Effector CD4-positive, alpha-beta T cell (primary cell): ENCODE measurements at places on chromosomes 1 and 21.

DNA sequence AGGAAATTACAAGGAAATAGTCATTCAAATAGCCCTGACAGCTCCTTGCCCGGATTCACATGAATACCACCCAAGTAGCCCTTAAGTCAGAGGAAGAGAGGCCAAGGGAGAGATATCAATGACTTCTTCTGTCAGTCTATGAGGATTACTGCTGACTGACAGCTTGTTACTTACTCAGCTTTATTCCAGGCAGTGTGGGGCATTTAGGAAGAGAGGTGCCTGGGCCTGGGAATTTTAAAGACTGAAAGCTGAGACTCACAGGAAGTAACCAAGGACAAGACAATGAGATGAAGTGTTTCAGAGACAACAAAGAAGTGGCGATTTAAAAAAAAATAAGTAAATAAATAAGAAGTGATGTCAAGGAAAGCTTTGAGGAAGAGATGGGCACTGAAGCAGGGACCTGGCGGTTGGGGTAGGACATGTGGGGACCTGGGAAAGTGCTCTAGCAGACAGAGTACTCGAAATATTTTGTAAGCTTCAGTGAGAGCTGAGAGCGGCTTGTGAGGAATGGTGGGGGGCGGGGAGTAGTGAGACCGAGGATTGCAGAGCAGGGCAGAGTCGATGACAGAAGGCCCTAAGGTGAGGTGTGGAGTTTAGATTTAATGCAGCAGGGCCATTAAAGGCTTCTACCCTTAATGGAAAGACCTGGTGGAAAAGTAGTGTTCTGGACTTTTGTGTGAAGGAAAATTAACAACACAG, 58.9 kb downstream of the ST3GAL3 start:
- DNase-seq: no peak

GRCh38 chr1:36855699-36856494, 178.4 kb downstream of the GRIK3 start:
- DNase-seq: no peak

GRCh38 chr1:209266590-209267205, 316.8 kb upstream of the CAMK1G start:
- no peak for DNase-seq

DNA sequence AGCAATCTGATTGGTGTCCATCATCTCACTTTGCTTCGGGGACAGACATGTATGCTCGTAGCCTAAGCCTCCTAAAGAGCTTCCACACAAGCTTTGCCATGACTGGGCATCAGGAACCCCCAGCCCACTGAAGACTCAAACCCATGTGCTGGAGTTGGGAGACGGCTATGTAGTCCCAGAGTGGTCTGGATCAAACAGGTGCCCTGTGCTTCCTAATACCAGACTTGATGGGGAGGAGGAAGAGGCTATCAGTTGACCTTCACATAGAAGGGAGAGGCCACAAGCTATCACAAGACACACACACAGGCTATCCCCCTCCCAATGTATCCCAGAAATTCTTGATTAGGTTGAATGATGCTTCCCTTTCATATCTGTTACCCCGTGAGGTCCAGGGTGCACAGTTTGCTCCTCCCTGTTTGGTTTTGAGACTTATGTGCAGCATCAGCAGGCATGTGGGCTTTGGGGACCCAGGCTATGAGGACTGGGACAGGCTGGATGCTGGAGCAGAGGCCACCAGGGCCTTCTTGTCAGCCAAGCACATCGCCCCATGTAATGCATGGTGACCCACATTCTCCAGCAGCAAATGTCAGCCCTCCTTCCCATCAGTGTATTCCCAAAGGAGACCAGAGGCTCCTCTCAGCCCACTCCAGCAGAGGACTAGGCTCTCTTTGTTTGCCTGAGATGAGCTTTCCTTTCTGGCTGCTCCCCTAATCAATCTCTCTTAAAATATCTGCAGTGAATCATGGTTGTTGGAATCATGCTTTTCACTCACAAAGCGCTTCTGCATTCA, 159.8 kb downstream of the GRIK3 start:
- DNase-seq: no peak

- DNase-seq: no peak
These were observed 52.0 kb upstream of the ADAR start for GRCh38 chr1:154659823-154660592.

- DNase-seq: no peak
These were observed 64.3 kb upstream of the ZC3H12A start for GRCh38 chr1:37410105-37410504.

- no peak for DNase-seq
These were observed 632.0 kb downstream of the SMYD3 start for GRCh38 chr1:245874942-245875580.

- no peak for DNase-seq
These were observed 119.8 kb downstream of the SIK1 start for GRCh38 chr21:43306911-43307676.

- no peak for DNase-seq
These were observed 1208.7 kb downstream of the BRINP3 start for GRCh38 chr1:189269011-189269410.

DNA sequence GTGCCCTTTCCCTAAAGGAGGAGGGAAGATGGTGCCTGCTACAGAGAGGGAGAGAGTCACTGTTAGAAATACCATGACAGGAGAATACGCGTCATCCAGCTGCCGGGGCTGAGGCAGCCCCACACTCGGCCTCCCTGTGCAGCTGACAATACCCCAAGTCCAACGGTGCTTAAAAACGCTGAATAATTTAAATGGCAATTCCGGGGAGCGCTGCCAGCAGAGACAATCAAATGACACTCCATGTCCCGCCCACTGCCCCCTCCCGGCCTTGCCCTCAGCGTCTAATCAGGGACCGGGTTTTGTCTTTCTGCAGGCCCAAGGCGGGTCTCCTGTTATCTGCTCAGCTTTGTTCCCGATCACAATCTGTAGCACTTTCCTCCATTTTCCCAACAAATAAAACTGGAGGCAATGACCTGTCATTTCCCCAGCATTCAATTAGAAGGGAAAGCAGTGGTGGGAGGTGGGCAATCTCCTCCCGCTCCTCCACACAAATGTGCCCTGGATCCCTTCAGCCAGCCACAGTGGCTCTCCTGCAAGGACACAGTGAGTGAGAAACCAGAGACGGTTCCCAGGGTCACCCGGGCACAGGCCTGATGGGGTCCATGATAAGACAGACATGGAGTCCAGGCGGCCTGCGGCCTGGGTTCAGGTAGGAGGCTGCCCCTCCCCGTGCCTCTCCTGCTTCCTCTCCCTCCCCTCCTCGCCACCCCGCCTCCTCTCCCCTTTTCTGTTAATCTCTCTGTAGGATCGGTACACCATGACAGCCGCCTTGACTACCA, 42.7 kb upstream of the AJAP1 start:
- no peak for DNase-seq

GRCh38 chr1:51565009-51565408, 45.9 kb upstream of the EPS15 start:
- no peak for DNase-seq

- no peak for DNase-seq
These were observed 5.2 kb upstream of the TMEM183A start for GRCh38 chr1:203001986-203002385.

DNA sequence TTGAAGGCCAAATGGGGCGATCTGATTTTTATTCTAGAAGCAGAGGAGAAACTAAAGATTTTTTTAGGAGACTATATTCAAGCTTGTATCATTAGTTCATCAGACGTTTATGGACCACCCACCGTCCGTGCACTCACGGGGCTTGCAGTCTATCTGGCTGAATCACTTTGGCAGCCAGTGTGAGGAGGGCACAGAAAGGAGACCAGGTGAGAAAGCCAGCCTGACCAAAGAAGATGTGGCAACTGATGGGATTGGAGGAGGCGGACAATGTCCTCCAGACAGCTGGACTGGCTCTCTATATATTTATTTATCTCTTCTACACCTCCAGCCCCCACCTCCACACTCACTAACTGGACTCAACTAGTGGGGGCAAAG, 822 bp upstream of the ELOVL1 start:
- no peak for DNase-seq

DNA sequence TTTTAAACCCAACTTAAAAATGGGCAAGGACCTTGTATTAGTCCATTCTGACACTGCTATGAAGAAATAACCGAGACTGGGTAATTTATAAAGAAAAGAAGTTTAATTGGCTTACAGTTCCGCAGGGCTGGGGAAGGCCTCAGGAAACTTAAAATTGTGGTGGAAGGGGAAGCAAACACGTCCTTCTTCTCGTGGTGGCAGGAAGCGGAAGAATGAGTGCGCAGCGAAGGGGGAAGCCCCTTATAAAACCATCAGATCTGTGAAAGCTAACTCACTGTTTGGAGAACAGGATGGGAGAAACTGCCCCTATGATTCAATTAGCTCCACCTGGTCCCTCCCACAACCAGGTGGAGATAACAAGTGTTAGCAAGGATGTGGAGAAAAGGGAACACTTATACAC, 237.7 kb downstream of the SEC16B start:
- DNase-seq: no peak

DNA sequence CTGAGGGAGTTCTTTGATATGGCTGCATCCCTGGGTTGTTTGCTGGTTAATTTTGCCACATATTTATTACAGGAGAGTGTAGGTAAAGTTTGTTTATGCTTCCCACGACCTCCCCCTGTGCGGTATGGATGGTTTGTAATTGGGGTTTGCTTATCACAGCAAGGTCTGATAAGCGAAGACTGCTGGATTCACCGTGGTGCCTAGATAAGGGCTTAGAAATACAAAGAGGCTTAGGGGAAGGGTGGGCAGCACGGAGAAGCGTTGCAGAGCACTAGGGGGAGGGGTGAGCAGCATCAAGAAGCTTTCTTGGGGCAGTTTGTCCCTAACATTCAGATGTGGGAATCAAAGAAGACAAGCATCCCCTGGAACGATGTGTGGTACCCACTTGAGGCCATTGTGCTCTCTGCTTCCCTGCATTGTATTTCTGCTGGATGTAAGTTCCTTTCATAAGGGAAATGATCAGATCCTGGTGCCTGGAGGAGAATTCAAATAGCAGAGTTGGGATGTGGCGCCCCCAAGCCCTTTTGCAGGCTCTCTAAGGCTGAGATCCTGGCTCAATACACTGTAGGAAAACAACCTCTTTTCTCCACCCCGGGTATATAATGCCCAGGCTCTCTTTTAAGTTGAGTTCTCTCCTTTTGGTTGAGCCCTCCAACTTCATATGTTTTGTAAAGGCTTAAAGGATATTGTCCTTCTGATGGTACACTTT, 598.1 kb upstream of the ADGRL4 start:
- no peak for DNase-seq

DNA sequence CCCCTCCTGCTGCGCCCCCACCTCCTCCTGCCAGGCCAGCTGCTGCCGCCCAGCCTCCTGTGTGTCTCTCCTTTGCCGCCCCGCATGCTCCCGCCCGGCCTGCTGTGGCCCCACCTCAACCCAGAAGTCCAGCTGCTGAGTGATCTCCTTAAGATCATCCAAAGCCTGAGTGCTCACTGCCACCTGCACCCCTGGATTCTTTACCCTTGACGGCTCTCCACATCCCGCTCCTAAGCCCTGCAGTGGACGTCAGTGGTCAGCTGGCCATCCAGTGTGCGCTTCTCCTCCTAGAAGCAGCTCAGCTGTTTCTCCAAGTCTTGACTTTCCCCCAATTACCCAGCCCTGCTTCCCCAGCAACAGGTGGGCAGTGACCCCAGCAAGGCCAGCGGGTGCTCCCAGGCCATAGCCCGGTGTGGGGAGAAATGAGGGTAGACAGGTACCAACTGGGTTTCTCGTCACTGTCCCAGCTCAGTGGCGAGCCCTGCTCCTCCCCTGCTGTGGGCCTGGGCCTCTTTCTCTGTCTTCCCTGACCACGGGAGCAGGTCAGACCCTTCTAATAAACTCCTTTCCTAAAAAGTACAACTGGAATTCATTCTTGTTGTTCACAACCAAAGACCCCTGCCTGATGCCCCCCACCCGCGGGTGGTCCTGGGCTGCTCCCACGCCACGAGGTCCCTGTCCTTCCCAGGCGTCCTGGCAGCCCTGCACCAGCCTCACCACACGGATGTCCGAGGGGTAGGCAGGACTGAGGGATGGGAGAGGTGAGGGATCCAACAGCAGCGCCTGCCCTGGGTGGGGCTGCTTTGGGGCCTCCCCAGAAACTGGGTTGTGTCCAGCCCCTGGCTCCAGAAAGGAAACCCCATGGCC, 1.4 kb downstream of the KRTAP10-7 start:
- DNase-seq: no peak

- DNase-seq: no peak
These were observed 3.1 kb downstream of the TNNT2 start for GRCh38 chr1:201374364-201374763.

DNA sequence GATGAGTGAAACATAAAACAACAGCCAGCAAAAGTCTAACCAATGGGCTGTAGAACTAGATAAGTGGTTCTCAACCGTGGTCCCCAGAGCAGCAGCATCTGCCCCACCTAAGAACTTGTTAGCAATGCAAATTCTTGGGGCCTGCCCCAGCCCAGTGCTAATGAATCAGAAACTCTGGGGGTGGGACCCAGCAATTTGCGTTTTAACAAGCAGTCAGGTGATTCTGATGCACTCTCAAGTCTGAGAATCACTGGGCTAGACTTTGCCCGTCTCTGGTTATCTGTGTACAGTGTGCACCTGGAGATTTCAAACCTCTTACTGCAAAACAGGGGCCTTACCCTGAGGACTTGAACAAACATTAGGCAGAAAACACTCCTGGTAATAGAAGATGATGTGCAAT, 66.5 kb downstream of the PLXNA2 start:
- no peak for DNase-seq

DNA sequence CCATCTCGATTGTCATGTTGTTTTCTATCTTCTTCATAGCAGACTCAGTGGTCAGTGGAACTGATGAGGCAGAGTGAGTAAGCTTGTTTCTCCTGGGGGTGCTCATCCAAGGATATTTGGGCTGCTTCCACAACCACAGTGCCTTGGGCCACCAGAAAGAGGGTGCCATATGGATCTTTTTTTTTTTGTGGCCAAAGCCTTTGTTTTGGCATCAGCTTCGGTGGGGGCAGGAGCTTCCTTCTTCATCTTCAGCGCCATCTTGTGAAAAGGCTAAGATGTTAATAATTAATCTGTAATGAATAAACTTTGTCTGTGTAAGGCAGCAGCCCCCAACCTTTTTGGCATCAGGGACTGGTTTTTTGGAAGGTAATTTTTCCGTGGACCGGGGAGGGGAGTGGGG, 6.6 kb upstream of the PLPP3 start:
- no peak for DNase-seq

DNA sequence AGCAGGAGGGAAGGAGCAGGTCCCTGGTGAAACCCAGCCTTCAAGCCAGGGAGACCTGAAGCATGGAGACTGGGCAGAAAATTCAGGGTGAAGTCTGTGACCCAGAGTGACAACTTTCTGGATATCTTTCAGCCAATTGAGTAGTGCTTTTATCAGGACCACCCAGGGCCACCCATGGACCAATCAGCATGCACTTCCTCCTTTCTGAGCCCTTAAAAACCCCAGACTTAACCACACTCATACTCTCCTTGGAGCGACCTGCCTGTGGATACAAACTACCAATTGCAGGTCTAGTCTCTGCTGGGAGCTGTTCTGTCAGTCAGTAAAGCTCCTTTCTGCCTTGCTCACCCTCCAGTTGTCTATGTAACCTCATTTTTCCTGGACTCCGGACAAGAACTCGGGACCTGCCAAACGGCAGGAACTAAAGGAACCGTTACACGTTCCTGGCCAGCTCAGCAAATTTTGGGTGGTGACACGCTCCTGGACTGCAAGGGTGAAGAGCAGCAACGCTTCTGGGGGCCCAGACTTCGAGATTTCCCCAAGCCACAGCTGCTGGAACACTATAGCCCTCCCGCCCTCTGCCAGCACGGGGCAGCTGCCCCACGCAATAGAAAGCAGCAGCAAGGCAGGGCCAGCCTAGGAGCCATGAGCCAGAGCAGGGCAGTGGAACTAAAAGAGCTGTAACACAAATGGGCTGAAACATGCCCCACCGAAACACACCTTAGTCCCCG, 1183.4 kb downstream of the AMY1C start:
- DNase-seq: no peak

- DNase-seq: peak; percentile 12
These were observed 408 bp downstream of the LMO4 start for GRCh38 chr1:87329051-87329525.
